ENCODE measurements at places on chromosomes 4 and X.

DNA sequence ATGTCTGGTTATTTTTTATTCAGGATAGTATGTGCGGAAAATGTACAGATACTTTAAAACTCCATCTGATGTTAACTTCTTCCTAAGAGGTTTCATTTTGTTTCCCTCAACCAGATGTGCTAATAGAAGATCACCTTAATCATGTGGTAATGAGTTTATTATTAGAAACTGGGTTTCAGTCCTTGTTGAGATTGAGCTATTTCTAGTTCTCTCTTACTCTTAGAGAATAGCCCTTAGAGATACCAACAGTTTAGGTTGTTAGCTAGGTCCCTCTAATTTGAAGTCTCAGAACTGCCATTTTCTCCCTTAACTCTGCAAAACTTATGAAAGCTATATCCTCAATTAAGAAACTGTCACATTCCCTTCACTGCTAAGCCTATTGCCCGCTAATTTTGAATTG is 13.0 kb downstream of the FAM47A start:
- DNase-seq, result no peak

GRCh38 chr4:41587286-41587685 is 49.3 kb downstream of the LIMCH1 start:
- DNase-seq, result no peak

DNA sequence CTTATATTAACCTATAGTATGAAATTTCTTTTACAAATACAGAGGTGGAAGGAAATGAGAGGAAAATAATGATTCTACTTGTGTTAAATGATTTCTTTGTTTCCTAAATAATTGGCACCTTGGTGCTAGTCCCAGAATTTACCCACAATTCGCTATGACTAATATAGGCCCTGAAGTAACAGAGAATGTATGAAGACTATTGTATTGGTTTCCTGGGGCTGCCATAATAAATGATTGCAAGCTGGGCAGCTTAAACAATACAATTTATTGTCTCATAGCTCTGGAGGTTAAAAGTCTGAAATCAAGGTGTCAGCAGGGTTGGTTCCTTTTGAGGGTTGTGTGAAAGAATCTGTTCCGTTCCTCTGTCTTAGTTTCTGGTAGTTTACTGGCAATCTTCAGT is 74.8 kb upstream of the GPRIN3 start:
- no peak for DNase-seq

- no peak for DNase-seq
Measured at GRCh38 chr4:147340591-147341120, 140.2 kb upstream of the EDNRA start.

GRCh38 chr4:20431543-20431951 is 179.8 kb downstream of the SLIT2 start:
- DNase-seq, result no peak
